ENCODE measurements at places on chromosomes 2 and 18.

DNA sequence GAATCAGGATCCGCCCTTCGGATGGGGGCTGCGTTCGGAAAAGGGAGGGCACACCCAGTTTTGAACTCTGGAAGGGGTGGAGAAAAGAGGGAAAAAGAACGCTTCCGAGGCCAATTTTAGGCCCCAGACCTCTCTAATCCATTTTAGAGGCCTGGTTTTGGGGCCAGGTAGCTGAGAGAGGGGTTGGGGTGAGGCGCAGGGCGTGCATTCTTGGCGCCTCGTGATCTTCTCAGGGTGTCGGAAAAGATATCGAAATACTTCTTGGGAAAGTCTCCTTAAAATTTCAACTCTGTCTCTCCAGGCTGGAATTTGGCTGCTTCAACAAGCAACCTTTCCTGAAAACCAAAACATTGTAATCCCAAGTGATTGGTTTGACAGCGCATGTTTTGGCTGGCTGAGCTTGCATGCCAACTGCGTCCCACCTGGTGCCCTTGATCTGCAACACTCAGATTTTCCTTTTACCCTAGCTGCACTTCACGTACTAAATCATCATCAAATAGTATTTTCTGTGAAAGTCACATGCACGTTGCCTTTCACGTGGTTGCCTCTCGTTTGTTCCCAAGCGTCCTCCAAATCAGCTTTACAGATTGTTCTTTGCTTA lies 864 bp upstream of the XPO1 start:
- DNase-seq: no peak

- no peak for DNase-seq
Measured at GRCh38 chr2:229265727-229266126, 5.4 kb downstream of the PID1 start.

DNA sequence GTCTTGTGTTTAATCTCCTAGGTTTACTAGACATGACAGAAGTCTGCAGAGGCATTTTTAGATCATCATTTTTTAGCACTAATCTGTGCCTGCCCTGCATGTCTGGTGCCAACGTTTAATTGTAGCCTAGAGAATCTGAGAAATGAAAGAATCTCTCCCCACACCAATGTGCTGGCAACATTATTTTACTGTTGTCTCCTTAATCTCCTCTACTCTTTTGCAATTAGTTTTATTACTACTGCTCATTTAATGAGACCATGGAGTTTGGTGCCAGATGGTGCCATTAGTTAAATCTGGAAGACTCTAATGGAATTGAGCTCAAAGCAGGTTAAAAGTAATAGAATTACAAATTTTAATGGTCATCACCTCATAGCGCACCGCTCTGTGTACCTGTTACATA lies 4.0 kb upstream of the SPP2 start:
- no peak for DNase-seq

DNA sequence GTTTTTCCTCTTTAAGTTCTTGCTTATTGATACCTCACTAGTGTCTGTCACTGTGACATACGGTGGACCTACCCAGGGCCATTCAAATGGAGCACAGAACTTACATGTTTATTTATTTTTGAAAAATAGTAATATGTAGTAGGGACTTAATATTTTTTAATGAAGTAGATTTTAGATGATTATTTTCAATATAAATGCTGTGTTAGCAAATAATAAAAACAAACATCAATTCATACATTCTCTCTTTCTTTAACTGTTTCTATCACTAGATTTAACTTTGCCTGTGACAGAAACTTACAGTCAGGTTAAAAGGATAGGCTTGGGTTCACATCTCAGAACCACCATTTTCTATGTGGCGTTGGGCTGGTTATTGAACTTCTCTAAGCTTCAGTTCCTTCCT lies 184.4 kb upstream of the RASGRP3 start:
- DNase-seq: no peak

DNA sequence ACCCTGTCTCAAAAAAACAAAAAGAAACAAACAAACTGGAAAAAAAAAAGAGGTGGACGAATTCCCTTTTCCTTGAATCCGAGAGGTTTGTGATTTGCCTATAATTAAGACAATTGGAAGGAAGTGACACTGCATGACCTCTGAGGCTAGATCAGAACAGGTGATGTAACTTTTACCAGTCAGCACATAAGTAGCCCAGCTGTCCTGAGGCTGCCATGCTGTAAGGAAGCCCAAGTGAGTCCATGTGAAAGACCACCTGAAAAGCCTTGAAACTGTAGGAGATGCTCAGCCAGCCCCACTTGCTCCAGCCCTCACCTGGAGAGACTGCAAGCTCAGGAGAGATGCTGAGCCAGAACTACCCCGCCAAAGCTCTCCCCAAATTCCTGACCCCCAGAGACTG lies 166.8 kb downstream of the TGIF1 start:
- DNase-seq: no peak

- no peak for DNase-seq
Measured at GRCh38 chr2:69126341-69126740, 113.4 kb downstream of the ANTXR1 start.

DNA sequence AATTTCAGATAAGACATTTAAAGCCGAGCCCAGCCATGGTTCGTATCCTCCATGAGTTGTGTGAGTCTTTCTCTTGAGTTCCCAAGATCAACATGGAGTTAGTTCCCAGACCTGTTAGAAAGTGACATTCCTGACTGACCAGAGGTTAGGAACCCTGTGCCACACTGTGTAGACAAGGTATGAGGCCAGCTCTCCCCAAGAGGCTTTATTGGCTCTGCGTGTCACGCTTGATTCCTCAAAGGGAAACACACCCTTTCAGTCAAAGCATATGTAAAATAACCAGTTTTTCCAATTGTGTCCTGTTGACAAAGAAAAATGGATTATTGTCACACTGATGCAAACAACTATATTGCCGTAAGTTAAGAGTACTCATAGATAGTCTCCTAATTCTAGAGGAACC lies 1.2 kb downstream of the SULT1C3 start:
- DNase-seq: no peak

- DNase-seq: no peak
Measured at GRCh38 chr18:37465958-37466357, 99.6 kb downstream of the CELF4 start.

- no peak for DNase-seq
Measured at GRCh38 chr2:223300326-223300725, 248.3 kb downstream of the KCNE4 start.

- no peak for DNase-seq
Measured at GRCh38 chr2:164890544-164890943, 48.9 kb upstream of the COBLL1 start.

- no peak for DNase-seq
Measured at GRCh38 chr2:133682906-133683305, 114.6 kb upstream of the NCKAP5 start.

DNA sequence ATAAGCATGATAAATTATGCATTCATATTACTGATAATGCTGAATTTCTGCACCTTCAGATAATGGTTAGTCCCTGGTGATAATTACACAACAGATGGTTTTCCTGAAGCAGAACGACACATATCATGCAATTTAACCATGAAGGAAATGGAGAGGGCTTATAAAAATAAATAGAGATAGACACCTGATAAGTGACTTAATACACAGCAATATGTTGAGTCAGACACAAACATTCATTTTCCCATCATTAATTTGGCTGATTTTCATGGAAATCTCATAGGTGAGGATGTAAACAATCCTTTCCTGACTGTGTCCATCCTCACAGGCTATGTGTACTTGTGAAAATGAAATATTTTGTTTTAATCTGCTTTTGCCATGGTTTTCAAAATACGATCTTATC lies 36.9 kb upstream of the DSEL start:
- no peak for DNase-seq

GRCh38 chr18:21262979-21263378 lies 20.9 kb downstream of the GREB1L start:
- DNase-seq: no peak

- no peak for DNase-seq
Measured at GRCh38 chr18:46400449-46400848, 256.6 kb downstream of the LOXHD1 start.

GRCh38 chr18:63260380-63260754 lies 59.2 kb downstream of the BCL2 start:
- DNase-seq: no peak

GRCh38 chr2:240435457-240435947 lies at the start of gene GPC1:
GPC1 (plus strand) TSS chr2:240435663; CDS start chr2:240435919, 256 bp downstream.
- DNase-seq: no peak

DNA sequence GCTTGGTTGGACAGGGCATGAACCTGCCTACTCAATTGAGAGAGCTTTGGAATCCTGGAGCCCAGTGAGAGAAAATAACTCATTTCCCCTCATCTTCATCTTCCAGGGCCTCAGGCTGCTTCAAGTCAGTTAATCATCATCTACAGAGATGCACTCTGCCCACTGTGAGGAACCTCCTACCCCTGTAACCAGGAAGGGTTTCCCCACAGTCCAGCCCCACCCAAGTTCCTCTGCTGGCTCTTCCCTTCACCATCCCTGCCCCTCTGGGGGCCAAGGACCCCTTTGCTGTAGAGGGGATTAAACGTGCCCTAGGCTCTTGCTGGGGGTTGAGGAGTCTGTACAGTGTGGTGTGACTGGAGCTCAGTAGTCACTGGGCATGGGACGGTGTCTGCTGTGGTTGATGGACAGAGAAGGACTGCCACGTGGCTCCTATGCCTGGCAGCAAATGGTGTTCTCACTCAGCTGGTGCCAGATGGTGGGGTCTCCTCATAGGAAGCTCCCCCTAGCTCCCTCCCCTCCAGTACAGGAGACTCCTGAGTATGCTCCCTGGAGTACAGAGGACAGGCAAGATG lies 29.5 kb upstream of the LGALSL start:
- DNase-seq: no peak

DNA sequence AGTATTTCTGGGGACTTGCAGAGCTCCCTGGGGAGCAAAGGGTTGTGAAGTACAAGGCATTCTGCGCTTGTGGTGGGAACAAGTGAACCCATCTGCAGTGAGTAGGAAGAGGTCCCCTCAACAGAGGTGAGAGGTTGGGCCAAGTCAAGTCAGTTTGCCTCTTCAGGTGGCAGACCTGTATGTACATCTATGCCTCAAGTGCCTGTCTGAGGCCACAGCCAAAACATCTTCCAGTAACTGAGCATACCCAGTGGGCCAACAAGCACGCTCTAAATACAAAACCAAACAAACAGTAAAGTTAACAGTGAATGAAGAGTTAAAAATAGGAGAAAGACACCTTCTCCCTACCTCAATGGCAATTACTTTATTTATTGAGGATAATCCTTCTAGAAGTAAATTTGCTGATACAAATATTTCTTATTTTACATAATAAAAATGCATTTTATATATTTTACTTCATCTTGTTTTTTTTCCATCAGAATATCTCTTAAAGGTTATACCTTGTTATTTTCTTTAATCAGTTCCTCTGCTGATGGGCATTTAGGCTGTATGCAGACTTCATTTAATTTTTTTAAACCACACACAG lies 2.5 kb downstream of the GYPC start:
- DNase-seq: no peak

GRCh38 chr2:189548666-189549448 lies 31.7 kb downstream of the SLC40A1 start:
- no peak for DNase-seq

DNA sequence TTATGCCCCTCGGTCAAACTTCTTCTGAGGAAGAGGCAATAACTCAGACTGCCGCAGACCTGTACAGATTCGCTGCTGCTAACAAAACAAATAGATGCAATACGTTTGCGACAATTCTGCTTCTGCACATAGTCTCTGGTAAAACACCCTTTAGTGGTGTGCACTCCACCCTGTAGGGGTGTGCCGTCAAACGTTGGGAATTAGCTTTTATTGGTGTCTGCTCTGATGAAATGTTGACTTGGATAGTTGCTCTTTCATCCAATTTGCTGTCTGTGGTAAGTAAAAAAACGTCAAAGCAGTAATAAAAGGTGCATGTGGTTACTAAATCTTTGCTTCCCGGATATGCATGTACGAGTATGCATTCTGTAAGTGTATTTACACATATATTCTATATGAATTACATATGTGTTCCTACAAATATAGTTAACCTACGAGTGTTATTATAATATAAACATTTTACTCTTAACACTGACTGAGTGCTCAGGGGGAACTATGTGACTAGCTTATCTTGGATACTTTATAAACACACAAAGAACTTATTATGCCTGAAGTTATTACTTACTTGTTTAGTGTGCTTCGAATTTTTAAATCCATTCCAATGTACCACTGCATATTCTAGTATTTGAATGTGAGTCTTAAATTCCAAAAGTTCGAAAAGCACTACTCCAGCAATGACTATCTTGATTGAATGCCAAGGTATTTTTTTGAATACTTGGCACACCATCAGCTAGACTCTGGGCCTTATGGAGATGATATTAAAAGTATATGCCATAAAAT lies 610.2 kb downstream of the ZEB2 start:
- DNase-seq: no peak

DNA sequence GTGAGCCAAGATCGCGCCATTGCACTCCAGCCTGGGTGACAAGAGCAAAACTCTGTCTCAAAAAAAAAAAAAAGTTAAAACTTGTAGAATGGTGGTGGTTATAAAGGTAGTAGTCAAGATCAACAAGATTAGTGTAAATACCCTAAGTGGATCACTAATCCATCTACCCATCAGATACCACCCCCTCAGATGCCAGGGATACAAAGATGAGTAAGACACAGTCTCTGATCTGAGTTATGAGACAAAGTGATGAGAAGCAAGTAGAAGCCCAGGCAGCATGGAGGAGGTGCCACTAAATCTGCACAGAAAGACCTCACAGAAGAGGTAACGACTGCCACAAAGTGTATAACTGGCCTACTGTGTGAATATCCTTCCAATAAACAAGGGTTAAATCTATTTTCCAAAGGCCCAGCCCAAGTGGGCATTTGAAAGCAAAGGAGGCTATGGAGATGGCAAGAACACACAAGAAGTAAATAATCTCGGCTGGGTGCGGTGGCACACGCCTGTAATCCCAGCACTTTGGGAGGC lies 20.2 kb downstream of the NFE2L2 start:
- no peak for DNase-seq

DNA sequence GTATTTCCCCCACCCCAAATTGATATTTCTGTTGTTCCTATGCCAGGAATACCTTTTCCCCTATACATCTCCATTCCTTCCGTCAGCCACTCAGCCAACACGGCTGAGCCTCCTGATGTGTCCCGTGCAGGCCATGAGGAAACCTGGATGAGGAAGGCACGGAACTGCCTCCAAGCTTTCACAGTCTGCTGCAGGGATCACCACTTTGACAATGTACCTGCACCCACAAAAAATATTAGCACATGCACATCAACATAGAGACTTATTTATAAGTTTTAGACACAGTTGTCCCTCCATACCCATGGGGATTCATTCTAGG lies 101.4 kb upstream of the PPP1CB start:
- no peak for DNase-seq

- no peak for DNase-seq
Measured at GRCh38 chr18:55455938-55456337, 132.1 kb downstream of the TCF4 start.

DNA sequence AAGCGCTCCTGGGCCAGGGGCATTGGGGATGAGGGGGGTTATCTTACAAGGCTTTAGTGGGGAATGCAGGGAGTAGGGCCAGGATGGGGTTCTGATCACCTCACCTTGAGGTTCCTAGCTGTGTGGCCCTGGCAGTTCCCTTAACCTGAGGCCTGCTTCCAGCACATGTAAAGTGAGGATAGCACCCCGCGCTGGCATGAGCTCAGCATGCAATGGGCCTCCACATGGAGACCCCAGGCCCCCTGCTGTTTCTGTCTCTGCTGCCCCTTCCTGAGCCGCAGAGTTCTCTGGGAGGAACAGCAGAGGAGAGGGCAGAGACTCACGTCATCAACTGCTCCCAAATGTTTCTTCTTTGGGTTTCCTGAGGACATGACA lies 8.6 kb upstream of the TEX51 start:
- peak; percentile 31 for DNase-seq

- DNase-seq: no peak
Measured at GRCh38 chr18:25726298-25726697, 364.1 kb downstream of the SS18 start.

Measured in coronary artery (tissue), 2 donors.